Ovary (tissue), 10 donors: ENCODE measurements at places on chromosomes 12 and 14. TPM values are rescaled to one million over a fixed set of nuclear protein-coding genes. Genes with fewer than 3 reads are reported as not detected.

Gene FGF6
- not detected for total RNA-seq

Gene ARHGEF25
- 38.7 TPM for total RNA-seq

Gene ETFBKMT
- 2.5 TPM for total RNA-seq

Gene GDF3
- not detected for total RNA-seq

Gene MEG3
- 396 TPM for total RNA-seq

Gene PLEKHH1
- total RNA-seq = 15.7 TPM

Gene ALDH2
- total RNA-seq = 46.7 TPM

Gene IL26
- total RNA-seq = not detected

DNA sequence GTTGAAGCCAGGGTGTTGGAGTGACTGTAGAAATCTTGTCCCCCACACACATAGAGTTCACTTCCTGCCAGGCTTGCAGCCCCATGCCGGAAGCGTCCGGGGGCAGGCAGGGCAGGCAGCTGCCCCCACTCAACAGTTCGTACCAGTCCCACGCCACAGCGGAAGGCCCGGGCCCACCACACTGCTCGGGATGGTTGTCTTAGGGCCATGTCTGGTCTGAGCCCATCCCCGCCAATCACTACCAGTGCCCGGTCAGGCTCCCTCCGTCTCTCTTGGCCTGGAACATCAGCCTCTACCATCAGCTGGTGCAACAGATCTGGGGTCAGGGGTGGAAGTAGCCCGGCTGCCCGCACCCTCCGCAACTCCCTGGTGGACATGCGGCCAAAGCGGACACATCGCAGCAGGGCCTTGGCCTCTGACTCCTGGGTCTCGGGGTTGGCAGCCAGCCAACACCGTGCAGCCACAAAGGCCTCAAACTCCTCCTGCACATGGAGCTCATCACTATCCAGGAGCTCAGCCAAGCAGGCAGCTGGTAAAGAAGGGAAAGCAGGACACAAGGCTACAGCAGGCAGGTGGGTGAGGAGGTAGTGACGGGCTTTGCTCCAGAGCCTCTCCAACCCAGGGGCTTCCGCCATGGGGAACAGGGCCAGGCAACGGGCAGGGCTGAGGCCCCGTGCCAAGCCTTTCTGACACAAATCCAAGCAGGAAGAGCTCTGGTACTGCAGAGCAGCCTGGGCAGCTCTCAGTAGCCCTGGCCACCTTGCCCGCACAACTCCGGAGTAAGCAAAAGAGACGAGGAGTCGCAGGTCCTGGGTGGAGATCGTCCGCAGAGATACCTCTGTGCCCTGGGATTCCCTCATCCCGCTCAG lies 5.9 kb downstream of the KLHL33 start:
- H3K27me3 ChIP-seq = no peaks in the 10 kb centered on the region
- H3K36me3 ChIP-seq = no peaks in the 10 kb centered on the region
- H3K4me1 ChIP-seq = peaks cover 6% of the 10 kb centered on the region
- DNase-seq = no peak
- no peak overlapping the region for H3K4me3 ChIP-seq

DNA sequence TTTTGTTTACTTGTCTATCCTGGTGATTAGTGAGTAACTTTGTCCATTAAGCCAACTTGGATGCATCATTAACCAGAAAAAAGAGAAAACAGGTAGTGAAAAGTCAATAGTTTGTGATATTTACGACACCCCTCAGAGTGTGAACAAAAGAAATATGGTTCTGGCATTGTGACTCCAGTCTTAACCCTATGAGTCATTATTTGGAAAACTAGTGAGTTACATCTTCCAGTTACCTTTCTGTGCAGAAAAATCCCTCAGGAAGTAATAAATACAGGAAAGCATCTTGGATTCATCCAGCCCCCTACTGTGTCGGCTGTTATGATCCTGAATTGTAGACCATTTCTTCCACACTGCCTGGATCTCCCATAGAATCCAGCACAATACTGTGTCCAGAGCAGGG lies 379.1 kb downstream of the GALC start:
- no peak for DNase-seq
- H3K36me3 ChIP-seq = no peaks in the 10 kb centered on the region
- no peaks in the 10 kb centered on the region for H3K27me3 ChIP-seq
- H3K27ac ChIP-seq = no peak overlapping the region

DNA sequence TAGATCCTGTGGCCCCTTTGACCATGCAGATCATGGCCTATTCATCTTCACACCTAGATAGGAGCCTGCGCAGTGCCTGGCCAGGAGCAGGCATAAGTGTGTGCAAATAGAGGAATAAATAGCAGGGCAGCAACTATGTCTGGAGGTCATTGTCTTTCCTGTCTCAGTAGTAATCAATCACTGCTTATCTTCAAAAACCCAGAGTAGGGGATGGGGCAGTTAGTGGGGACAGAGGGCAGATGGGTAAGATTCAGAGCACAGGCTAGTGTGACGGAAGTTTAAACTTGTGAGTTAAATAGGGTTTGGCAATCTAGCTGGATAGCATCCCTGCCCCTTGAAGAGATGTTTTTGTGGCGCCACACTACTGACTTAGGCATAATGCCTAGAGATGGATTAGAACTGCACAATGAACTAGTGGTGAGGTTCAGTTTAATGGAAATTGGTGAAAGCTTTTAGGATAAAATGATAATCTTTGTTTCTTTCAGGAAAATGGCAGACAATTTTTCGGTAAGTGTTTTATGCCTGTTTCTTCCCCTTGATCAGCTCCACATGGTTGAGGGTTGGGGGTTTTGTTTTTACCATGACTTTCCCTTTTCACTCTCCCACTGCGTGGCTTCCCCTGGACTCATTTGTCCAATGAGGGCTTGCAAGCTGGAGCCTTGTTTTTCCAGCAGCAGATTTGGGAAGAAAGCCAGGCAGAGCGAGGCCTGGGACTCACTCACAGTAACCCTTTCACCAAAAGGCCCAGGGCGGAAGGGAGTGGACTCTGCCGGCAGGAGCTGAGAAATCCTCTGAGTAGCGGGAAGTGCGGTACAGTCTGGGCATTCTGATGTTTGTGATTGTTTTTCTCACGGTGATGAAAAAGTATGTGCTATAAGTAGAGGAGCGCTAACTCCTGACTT lies 8.1 kb downstream of the LGALS3 start:
- peak overlapping the region; percentile 19 for H3K4me3 ChIP-seq
- DNase-seq = peak; percentile 90
- H3K36me3 ChIP-seq = no peaks in the 10 kb centered on the region
- H3K27ac ChIP-seq = peak overlapping the region; percentile 65
